ENCODE measurements at places on chromosomes 6 and 20.

DNA sequence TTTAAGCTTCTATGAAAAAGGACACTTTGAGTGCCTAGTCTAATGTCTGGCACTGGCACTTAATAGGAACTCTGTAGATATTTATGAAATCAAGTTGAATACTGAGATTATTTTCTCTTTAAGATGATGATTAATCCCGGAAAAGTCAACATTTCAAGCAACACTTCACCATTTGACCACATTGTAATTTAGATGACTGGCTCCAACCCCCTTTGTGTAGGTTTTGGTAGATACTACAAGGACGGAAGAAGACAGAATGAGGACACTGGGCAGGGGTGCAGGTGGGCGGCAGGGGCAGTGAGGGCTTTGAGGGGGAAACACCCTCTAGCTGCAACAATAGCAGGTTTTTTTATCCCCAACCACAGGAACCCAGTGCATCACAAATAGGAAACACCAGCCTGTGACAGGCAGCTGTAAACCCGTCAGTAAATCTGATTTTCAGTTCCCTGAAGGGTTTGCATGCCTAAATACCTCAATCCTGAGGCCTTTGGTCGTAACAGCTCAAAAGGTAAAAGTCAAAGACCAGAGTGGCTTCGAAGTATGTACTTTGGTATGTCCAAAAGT, 4.6 kb downstream of the DTNBP1 start:
- no peak for DNase-seq

DNA sequence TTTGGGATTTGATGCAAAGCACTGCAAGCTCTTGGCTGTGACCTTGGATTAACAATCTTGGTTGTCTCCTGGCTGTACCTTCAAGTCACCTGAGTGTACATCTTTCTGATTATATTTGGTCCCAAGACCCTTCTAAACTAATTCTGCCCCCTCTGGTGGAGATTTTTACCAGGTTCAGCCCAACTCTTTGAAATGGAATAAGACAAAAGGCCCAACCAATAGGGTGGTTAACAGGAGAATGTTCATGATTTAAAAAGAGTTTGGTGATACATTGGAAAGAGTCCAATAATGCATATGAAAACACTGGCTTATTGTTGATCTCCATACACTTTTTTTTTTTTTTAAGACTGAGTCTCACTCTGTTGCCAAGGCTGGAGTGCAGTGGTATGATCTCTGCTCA, 77.5 kb upstream of the CD83 start:
- DNase-seq, result no peak

GRCh38 chr6:14399635-14400034, 282.1 kb downstream of the CD83 start:
- DNase-seq, result no peak

- DNase-seq, result no peak
Measured at GRCh38 chr6:4280031-4280430, 144.7 kb upstream of the ECI2 start.

- DNase-seq, result peak; percentile 59
Measured at GRCh38 chr6:2103765-2104523, 141.5 kb downstream of the GMDS start.

Data from HTR-8/SVneo (cell line).